Stimulated activated CD4-positive, alpha-beta T cell treated with anti-CD3 and anti-CD28 coated beads, Interleukin-2, amount 100 ng/mL, for 24 hours (primary cell): ENCODE measurements at places on chromosomes 4 and X.

DNA sequence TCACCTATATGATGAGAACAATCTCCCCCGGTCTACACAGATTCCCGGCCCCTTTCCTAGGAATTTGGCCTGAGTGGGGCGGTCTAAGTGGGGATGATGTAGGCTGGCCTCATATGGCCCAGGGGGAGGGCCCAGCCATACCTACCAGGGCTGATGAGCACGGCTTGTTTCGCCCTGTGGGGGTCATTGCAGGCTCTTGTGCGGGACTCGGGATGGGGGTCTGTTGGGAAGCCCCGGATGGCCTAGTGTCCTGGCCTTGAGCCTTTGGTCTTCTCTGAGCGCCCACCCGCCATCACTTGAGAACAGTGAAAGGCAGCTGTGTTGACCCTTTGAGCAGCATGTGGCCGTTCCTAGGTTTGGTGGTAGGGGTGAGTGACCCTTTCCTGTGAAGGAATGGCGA is 4.8 kb upstream of the CTAG2 start:
- no peak for DNase-seq

- DNase-seq: no peak
Measured at GRCh38 chrX:114999906-115000305, 17.5 kb downstream of the IL13RA2 start.

DNA sequence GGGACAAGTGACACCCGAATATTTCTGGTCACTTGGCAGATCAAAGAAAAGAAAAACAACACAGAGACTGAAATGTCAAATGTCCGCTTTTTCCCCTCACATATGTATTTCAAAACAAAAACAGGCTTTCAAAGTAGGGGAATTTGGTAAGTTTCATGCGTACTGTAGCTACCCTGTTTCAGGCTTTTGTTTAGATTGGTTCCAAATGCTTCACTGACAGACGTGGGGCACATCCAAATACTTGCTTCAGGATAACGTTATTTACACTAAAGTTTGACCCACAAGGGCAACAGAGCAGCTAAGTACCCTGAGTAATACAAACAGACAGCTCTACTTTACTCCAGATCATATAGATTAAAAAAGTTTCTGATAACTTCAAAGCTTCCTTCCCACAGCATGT is 804.5 kb upstream of the POU3F4 start:
- no peak for DNase-seq

DNA sequence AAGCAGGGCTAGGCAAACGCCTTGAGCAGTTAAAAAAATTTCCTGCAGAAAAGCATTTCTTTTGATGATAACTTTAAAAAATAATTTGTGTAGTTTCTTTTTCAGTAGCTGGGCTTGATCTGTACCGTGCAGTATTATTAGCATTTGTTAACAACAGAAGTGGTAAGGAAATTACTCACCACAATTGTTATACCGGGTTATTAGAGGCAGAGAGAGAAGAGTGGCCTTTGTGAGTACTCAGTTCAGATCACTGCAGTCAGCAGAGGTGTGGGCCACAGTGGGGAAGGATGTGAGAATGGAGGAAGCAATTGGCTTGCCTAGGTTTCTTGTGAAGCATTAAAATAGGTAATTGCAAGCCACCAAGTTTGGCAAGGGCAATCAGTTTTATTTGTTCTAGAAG is 14.3 kb upstream of the IL21 start:
- DNase-seq: no peak

DNA sequence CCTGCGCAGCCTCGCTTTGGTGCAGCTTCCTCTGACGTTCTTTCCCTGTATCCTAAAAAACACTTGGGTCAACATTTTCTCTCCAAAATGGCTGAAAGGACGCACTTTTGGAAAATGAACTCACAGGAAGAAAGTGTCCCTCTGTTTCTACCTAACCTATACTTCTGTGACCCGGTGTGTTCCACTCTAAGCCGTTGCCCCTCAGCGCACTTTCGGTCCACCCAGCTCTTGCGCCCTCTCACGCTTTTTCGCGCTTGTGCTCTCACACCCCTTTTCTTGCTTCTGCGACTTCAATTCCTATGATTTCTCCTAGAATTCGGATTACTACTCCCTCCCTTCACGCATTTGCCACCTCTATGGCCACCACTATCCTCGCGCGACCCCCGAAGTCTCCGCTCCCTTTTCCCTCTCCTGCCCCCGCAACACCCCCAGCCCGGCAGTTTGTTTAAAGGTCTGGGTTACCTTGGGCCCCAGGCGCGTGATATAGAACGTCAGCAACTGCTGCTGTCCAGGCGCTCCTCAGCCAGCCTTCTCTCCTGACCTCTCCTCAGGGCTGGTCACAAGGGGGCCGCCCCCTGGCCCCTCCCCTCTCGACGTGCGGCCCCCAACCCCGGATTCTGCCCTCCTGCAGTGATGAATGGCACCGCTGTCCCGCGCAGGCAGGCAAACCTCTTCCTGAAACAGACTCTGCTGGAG is at the start of gene USP51:
Gene USP51, minus strand, starts transcription at position 535 of the 696 bp plus-strand sequence. CDS start 909 bp downstream, outside the sequence.
- DNase-seq: peak; percentile 3

GRCh38 chrX:74536152-74536831 is 78.1 kb downstream of the RLIM start:
- DNase-seq: peak; percentile 22

GRCh38 chr4:186606591-186606992 is 51.2 kb upstream of the MTNR1A start:
- DNase-seq: no peak

DNA sequence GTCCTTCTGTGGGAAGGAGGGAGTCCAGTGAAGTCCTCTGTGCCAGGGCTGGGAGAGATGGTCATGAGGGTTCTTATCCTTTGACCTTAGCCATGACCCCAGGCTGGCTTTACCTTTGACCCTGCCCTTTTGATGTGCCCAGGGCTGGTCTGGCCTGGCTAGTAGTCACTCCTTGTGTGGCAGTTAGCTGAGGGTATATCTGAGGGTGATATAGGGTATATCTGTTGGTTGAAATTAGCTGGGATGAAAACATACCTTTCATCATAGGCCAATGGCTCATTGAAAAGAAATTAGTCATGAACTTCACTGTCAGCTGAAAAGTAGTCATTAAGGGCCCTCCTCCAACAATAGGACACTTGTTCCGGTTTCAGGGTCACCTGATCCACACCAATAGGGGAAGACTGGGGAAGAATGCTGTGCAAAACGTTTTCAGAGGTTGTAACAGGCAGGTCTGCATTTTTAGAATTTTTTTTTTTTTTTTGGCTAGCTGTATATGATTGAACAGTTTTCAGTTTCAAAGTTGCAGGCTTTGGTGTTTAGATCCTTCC is 74.6 kb upstream of the STOX2 start:
- no peak for DNase-seq

DNA sequence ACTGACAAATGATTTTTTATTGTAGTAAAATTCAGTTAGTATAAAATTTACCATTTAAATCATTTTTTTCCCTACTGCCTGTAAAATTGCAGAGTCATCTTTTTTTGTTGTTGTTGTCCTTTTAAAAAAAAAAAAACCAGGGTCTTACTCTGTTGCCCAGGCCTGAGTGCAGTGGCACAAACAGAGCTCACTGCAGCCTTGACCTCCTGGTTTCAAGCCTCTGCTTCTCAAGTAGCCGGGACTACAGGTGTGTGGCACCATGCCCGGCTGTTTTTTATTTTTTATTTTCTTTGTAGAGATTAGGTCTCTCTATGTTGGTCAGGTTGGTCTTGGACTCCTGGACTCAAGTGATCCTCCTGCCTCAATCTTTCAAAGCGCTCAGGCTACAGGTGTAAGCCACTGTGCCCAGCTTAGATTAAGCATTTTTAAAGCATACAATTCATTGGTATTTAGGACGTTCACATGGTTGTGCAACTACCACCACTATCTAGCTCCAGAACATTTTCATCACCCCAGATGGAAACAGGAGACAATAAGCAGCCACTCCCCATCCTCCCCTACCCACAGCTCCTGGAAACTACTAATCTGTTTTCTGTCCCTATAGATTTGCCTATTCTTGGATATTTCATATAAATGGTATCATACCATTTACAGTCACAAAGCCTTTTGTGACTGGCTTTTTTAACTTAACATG is 59.7 kb upstream of the PGRMC2 start:
- no peak for DNase-seq

DNA sequence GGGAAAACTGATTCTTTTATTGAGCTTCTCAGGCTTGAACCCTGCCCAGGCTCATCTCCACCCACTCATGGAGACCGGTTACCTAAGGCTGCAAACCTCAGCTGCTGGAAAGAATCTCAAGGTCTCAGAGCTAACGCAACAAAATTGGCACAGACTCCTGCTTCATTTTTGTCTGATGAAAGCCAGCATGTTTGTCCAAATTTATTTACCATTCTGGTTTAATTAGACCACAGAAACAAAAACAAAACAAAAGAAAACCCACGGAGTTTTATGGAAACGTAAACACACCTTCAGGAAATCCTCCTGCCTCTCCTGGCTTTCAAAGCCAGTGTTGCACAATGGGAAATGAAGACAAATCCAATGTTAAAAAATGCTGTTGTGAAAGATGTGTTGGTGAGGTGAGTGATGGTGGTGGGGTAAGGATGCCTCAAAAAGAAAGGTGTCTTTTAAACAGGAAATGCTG is 56.4 kb upstream of the PDLIM3 start:
- no peak for DNase-seq

GRCh38 chr4:77776182-77777134 is 42.7 kb downstream of the CNOT6L start:
- DNase-seq: no peak

GRCh38 chr4:17544205-17544604 is 29.2 kb downstream of the CLRN2 start:
- DNase-seq: no peak

GRCh38 chr4:11618666-11619282 is 190.1 kb upstream of the HS3ST1 start:
- DNase-seq: no peak

DNA sequence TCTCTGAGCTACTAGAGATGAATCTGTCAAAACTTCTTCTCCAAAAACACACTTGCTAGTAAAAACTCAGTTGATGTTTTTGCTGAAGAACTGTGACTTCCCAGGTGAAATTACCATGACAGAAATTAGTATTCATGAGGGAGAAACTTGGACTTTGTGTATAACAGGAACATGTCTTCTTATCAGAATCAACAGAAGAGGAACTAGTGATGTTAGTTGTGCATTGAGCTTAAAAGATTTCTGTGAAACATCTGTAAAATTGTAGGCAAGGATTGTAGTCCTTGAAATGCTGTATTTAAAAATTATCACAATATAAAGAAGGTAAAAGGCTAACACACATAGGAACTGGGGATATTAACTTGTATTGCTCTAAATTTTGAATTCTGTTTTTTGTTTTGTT is 11.3 kb downstream of the FAM241A start:
- DNase-seq: no peak

DNA sequence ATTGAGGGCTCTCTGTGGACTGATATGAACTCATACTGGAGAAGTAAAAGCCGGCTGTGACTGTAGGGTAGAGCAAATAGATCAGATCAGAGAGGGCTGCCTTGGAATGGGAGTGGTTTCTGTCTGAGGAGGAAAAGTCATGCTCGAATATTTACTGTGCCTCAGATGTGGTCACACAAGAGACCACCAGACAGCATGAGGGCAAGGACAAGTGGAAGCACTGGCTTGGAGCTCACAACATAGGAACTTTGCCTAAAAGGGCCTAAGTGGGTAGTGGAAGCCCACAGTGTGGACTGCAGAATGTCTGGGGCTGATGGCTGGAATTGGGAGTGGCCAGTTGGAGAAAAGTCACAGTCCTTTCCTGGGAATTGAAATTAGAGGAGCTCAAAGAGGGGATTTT is 19.8 kb downstream of the GLRB start:
- DNase-seq: no peak

DNA sequence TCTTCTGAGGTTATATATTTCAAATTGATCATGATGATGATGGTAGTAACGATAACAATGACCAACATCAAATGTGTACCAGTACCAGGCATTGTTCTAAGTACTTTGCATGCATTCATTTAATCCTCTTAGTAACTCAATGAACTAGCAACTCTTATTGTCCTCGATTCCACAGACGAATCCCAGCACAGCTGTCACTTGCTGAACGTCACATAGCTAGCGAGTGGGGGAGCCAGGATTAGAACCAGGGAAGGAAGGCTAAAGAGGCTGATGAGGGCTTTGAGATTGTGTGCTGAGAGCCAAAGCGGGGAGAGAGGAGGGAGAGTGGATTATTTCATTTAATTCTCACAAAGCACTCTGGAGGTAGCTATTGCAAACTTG is 103.6 kb downstream of the PHOX2B start:
- no peak for DNase-seq

GRCh38 chrX:2497961-2498780 is 2.6 kb downstream of the DHRSX start:
- no peak for DNase-seq

DNA sequence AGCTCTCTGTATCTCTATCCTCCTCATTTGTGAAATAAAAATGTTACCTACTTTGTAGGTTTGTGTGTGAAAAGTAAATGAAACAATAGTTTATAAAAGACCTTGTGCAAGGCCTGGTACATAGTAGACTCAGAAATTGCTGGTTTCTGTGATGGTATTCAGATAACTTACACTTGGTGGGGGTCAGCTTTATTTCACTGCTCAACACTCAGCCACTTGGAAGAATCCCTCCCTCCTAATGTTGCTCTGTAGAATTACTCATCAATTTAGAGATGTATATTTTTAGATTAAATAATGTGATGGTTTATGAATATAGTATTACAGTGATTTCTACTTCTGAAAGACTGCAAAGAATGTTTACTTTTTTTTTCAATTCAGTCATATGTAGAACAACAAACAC is 32.7 kb downstream of the SMARCAD1 start:
- no peak for DNase-seq

DNA sequence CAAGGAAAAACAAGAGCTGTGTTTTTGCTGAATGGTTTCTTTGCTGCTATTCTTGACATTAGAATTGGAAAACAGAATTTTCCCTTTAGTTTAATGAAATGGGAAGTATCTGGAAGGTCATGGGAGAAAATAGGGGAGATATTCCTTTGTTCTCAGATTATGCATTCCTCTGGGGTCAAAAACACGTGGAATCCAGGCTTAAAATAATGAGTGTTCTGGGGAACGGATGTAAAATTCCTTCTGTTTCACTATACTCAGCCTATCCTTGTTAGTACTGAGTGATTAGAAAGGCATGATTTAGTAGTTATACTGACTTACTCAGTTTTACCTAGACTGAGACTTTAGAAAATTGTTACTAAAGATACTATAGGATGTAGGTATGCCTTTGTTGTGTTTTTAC is 107.3 kb downstream of the ARHGAP10 start:
- DNase-seq: no peak

GRCh38 chrX:122440832-122441231 is 743.2 kb upstream of the GRIA3 start:
- no peak for DNase-seq

DNA sequence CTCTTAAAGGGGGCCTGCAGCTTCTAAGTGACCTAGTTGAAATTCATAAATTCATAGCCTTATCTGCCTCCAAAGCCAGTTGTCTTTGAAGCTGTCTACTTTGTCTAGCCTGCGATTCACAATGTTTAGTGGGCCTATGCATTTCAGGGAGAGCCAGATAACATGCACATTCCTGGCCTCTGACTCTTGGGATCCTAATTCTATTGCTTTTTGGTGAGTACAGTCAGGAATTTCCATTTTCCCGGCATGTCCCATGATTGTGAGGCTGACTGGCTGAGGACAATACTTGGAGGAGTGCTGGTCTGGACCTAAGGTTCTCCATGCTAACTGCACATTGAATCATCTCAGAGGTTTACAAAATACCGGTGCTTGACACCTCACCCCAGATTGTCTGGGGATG is 155.0 kb downstream of the MSL3 start:
- DNase-seq: no peak

- DNase-seq: no peak
Measured at GRCh38 chr4:180635281-180635680, 1607.9 kb upstream of the TENM3 start.

GRCh38 chr4:122531514-122531913 is 75.0 kb upstream of the IL2 start:
- DNase-seq: no peak
